ENCODE measurements at places on chromosomes 5 and 9. TPM values are rescaled to one million over a fixed set of nuclear protein-coding genes. Genes with fewer than 3 reads are reported as not detected.

DNA sequence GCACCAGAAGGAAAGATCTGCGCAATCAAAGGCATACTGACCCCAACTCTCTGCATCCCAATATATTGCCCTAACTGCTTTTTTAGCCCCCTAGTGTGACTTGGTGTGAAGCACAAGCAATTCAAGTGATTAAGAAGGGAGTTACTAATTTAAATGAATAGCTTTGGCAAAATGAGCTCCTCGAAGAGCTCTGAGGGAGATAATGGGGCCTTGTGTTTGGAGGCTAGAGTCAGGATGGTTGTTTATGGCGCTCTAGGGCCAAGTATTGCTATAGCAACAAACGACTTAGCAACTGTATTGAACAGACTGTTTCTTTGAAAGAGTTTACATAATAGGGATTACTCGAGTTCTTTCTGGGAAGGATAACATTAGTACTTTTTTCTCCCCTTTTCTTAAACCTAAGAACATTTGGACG lies 11.5 kb upstream of the C5orf58 start:
- no peak for DNase-seq

DNA sequence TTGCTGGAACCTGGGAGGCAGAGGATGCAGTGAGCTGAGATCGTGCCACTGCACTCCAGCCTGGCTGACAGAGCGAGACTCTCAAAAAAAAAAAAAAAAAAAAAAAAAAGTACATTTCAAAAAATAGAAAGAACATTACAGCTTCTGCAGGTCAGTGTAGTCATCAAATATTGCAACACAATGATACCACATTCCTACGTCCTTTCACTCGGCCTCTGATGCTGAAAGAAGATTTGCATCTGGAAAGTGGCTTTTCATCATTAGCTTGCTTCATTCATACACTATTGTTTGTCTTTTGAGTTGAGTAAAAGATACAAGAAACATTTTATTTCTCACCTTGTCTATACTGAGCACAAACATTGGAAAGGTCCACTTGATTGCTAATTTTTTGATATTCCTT lies 59.6 kb upstream of the CPLANE1 start:
- DNase-seq: no peak

- no peak for DNase-seq
These were observed 355.1 kb upstream of the RFX3 start for GRCh38 chr9:3880851-3881250.

DNA sequence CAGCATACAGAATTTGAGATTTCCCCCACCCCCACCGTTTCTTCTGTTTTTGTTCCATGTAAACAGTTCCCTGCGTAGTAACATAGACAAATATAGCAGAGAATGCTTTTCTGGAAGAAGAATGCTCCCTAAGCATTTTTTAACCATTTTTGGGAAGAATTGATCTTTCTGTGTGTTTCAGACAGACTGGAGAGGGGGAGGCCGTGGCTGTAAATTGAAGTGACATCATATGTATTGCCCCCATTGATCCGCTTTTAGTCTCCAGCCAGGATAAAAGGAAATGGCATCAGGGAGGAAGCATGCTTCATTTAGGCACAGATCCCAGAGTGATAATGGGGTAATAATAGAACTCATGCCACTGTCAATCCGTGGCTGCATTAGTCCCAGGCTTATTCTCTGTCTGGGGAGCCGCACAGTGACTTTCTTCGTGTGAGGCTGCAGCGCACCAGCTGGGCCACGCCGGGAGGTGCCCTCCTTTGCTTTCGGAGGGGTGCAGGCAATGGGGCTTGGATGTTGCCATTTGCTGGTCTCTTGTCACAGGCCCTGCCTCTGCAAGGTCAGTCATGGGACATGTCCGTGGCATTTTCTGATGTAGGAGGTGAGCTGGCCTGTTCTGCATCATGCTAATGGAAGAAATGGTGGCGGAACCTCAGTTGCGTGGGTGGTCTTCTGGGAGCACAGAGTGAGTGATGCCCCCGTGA lies 261.5 kb downstream of the FANCC start:
- no peak for DNase-seq

DNA sequence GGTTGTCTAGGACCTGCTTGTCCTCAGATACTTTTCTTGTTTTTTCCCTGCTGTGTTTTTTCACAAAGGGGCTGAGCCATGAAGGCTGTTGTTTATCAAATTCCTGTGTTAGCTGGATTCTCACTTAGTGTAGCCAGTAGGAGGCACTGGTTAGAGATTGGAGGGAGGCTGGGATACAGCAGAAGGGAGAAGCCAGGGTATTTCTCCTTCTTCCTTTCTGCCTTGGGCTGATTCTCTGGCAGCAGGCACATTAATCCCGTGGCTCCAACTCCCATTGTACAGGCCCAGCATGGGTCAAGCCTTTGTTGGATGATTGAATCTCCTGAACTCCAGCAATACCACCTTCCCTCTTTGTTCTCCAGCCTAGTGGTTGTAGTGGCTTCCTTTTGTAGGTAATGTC lies 46.4 kb upstream of the FAM170A start:
- no peak for DNase-seq

DNA sequence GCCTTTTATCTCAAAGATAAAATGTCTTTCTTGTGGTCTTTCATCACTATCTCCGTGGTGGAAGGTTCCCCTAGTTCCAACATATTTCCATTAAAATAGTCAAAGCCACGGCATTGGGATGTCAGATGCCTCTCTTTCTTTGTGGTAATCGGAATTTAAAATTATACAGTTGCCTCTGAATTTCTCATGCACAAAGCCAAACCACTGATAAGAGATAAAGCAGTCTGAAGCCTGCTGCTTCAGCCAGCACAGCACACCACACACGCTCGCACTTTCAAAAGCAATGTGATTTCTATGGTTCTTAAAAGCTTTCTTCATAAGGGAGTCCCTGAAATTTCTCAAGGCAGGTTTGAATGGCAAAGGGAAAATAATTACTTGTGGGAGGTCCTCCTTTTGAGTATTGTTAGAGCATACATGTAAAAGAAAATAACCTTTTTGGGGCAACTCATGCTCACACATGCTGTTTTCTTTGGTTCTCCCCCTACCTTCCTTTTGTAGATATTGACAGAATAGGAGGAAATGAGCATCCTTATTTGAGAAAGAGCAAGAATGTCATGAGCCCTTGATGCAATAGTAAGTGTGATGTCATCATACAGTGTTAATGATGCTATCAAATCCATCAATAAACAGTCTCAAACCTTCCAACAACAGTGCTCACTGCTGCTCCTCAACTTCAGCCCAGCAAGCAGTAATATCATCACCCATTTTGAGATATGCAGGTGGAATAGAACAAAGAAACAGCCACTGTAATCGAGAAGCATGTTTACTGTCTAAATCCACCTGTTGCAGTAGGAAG lies 85.7 kb upstream of the PPP1R2B start:
- DNase-seq: no peak

DNA sequence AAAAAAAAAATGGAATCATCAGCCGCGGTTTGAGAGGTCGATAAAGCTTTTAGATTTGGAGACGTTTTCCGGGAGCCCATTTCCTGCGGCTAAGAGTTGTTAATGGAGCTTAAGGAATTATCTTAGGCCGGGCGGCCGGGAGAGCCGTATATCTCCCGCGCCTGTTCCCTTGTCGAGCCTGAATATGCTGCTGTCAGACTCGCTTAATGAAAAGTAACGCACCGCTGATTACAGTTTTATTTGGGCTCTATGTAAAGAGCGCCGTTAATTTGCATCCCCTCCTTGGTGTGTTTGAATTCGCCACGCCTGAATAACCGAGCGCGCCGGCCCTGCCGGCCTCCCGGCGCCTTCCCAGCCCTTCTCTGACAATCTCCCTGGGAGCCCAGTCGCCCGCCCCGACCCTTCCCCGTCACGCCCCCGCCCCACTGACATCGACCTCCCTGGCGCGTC lies 7.9 kb downstream of the IRX4 start:
- no peak for DNase-seq

DNA sequence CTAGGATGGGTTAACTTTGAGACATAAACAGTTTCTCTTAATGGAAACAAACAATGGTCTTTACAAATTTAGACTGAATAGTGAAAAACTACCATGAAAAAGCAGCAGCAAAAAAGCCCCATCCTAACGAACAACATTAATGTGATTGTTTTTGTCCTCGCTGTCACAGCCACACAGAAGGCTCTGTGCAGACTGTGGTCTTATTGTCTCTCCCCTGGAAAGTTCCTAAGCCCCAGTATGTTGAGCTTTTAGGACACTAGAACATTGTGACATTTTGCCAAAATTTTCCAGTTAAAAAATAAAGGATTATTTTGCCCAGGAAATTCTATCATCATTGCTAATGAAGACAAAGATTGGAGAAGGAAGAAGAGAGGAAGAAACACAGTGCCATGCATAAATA lies 12.6 kb upstream of the SOWAHA start:
- no peak for DNase-seq

- DNase-seq: no peak
These were observed 113.6 kb downstream of the GNA14 start for GRCh38 chr9:77534376-77535057.

C7 gene
- polyA plus RNA-seq: not detected

HCN1 gene
- not detected for polyA plus RNA-seq
